Heart left ventricle (tissue), 16 donors: ENCODE measurements at places on chromosomes 16 and 17. TPM values are rescaled to one million over a fixed set of nuclear protein-coding genes. Genes with fewer than 3 reads are reported as not detected.

GRCh38 chr17:11922638-11923037 is 74.6 kb downstream of the ZNF18 start:
- no peak for DNase-seq

GRCh38 chr17:65707780-65708179 is 146.3 kb upstream of the AXIN2 start:
- no peak for DNase-seq

DNA sequence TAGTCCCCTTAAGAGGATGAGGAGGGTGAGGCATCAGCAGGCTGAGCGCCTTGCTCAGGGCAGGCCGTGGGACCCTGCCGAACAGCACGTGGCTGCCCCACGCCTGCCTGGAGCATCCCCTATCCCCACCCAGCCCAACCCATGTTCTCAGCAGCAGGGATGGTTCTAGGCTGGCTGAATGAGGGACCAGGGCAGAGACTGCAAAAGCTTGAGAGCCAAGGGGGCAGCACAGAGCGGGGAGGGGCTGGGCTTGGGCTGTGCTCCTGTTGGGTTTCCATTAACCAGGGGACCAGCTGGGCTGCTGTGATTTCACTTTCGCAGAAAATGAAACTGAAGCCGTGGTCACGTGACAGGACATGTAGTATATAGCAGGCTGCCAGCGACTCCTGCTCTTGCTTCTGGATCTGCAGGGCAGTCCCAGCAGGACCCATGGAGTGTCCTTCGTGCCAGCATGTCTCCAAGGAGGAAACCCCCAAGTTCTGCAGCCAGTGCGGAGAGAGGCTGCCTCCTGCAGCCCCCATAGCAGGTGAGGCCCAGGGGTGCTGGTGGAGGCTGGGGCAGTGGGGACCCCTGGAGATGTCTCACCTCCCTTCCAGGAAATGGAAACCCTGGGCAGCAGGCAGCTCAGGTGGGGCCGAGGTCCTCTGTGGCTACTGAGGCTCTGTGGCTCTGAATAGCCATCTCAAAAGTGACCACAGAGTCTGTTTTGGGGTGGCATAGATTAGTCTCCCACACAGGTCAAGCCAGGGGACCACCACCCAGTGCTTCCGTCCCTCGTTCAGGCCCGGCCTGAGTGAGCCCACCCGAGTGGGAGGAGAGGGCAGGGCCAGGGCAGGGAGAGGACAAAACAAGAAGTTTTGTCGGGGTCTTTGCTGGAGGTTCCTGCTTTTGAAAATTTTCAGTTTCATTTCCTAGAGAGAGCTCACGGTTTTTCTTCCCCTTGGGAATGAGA is 2.9 kb downstream of the RNF213 start:
- DNase-seq = peak; percentile 89

- no peak for DNase-seq
Observed at GRCh38 chr17:62760059-62760944, 47.8 kb downstream of the MARCHF10 start.

DNA sequence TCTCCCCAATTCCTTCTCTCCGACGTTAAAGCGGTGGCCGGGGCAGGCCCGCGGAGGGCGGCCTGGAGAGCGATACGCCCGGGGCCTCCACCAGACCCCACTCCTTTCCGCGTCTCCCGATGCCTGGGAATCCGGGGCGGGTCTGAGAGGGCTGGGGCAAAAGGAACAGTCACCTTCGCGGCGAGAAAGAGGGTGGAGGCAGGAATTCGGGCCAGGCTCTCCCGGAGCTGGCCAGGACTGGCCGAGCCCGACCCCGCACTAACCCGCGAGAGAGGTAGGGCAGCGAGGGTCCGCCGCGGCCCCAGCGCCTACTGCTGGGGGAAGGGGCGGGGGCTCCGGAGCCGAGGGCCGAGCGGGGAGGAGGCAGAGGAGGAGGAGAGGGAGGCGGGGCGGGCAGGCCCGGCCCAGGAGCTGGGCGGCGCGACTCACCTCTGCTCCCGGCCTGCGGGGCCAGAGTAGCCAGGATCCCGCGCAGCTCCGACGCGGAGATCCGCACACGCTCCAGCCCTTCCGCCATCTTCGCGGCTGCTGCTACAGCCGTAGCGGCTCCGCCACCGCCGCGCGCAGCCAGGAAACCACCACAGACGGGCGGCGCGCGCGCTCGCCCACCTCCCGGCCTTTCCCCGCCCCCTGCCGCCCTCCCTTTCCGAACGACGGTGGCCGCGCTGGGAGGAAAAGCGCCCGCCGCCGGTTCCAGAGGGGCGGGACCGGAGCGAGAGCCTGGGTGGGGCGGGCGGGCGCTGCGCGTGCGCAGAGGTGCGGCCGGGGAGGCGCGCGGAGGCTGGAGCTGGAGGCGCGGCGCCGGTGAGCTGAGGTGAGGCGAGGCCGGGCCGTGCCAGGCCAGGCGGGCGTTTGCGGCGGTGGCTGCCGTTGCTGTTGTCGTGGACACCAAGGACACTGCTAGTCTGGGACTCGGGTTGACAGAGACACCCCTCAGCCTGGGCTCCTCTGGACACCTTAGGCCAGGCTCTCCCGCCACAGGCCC is at the start of the genes SMG6 and SRR:
TSS of gene SMG6 (minus strand) at position 582 of the 985 bp plus-strand sequence. CDS start at position 517, 65 bp downstream.
TSS of gene SRR (plus strand) at position 747 of the 985 bp plus-strand sequence. CDS start 11,611 bp downstream, outside the sequence.
- DNase-seq = peak; percentile 95

GRCh38 chr16:53821487-53821886 is 117.5 kb downstream of the FTO start:
- no peak for DNase-seq

- DNase-seq = no peak
Observed at GRCh38 chr16:80974649-80975376, 31.9 kb downstream of the CMC2 start.

DNA sequence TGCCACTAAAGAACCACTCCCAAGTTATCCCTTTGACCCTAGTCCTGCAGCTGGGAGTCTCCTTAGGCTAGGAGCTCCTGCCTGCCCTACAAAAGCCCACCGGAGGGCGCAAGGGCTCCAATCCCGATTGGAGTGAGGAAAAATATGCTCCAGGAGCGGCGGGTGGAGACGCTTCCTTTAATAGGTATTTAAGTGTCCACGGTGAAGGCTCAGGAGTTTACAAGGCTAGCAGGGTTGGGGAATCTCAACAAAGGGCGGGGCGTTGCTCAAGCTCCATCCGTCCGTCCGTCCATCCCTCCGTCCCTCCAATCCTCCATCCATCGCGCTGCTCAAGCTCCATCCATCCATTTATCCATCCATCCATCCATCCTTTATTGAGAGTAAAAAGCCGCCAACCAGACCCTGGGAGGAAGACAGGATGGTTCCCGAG is 556 bp upstream of the SPNS1 start:
- peak; percentile 59 for DNase-seq

GRCh38 chr17:48555258-48556228 is 10.6 kb upstream of the HOXB2 start:
- DNase-seq = no peak

- DNase-seq = no peak
Observed at GRCh38 chr16:4314532-4315185, 1.2 kb upstream of the GLIS2 start.

- DNase-seq = no peak
Observed at GRCh38 chr17:70956726-70957125, 787.4 kb downstream of the KCNJ2 start.

- peak; percentile 92 for DNase-seq
Observed at GRCh38 chr16:56193951-56194726, 2.9 kb downstream of the GNAO1 start.

DNA sequence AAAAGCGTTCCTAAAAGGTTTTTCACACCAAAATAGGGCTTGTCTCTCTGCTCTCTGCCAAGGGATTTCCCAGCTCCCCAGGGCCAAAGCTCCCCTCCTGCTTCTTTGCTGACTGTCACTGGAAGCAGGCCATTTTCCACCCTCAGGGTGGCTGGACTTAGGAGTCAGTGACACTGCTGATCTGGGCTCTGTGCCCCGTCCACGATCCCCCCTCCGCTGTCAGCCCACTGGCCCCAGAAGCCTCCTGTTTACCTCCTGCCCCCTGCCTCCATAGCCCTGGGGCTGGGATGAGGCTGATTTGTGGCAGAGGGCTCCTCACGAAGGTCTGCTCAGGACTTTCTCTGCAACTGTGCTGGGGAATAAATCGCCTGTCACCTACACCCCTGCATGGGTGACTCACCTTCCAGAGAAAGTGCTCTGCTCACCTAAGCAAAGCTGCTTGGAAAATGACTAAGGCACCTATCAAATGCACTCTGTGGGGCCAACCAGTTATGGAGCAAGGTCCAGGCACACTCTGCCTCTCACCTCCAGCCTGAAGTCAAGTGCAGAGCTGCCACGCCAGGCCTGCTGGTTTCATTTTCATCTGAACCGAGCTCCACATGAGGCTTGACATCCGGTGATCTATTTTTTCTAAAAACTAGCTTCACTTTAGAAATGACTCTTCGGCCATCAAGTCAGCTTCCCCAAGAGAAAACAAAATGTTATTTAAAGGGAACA is 4.9 kb downstream of the MAP3K14 start:
- peak; percentile 74 for DNase-seq

GRCh38 chr17:60602871-60603270 is 2.9 kb downstream of the PPM1D start:
- no peak for DNase-seq

- no peak for DNase-seq
Observed at GRCh38 chr17:37359682-37360188, 16.1 kb upstream of the C17orf78 start.

DNA sequence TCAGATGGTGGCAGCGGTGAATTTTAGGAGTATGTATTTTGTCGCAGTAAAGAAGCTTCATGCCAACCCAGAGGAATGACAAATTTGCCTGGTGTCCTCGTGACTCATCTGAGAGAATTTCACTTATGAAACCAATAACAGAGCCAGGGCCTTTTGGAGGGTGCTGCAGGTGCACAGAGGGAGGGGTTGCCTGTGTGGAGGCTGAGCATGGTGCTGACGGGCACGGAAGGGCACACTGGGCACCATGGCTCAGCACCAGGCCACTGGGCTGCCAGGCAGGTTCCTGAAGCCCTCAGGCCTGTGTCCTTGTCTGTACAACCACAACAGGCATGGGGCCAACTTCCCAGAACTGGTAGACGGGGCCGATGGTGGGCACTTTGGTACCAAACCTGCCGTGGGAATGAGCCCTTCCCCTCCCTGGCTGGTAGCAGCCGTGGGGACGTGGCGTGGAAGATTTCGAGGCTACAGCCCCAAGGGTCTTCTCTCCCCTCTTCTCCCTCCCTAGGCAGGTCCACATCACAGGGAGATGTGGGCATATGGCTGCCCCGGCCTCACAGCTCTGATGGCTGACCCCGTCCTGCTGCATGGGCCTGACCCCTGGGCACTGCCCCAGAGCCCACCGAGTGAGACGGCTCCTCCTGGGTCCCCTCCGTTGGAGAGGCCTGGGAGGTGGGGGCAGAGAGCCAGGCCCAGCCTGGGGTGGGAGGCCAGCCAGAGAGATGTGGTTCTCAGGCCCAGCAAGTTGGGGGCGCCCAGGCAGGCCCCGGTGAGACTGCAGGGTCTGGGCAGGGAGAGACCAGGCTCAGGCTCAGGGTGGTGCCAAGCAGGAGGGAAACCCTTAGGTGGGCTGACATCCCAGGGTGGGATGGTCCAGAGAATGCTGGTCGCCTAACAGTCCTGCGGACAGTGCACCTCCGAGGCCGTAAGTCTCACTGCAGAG is 30.2 kb upstream of the ZNF469 start:
- DNase-seq = no peak

DNA sequence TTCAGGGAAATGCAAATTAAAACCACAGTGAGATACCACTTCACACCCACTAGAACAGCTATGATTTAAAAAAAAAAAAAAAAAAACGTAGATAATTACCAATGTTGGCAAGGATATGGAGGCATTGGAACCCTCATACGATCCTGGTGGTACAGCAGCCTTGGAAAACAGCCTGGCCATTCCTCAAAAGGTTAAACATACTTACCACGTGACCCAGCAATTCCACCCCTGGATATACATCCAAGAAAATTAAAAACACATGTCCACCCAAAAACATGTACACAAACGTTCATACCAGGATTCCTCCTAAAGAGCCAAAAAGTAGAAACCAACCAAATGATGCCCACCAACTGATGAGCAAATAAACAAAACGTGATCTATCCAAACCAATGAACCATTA is 68.1 kb downstream of the GAS7 start:
- no peak for DNase-seq

DNA sequence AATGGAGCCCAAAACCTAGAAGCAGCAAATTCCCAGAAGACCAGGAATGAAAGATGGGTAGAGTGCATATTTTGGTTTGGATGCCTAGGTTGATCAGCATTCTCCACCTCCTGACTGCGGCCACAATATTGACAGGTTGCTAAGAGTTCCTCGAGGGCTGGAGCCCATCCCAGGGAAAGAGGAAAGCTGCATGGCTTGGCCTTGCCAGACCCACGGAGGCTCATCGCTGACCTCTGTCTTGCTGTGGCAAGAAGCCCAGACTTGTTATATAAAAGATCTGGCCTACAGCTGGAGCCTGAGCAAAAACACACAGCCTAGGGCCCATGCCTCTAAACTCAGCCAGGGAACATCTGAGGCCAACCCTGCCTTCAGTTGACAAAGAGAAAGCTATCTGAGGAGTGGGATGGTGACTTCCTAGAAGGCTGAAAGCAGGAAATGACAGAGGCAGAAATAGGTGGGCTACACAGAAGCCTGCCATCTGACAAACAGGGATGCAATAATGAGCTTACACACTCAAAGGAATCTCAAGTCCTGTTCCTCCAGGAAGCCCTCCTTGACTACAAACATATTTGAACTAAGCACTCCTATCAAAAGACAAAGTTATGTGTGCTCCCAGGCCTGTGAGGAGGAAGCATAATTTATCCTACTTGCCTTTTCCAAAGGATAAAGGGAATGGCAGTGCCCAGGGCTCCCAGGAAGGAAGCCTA is 22.5 kb upstream of the SLC35B1 start:
- peak; percentile 84 for DNase-seq

- no peak for DNase-seq
Observed at GRCh38 chr16:72371307-72372086, 199.5 kb upstream of the PMFBP1 start.

DNA sequence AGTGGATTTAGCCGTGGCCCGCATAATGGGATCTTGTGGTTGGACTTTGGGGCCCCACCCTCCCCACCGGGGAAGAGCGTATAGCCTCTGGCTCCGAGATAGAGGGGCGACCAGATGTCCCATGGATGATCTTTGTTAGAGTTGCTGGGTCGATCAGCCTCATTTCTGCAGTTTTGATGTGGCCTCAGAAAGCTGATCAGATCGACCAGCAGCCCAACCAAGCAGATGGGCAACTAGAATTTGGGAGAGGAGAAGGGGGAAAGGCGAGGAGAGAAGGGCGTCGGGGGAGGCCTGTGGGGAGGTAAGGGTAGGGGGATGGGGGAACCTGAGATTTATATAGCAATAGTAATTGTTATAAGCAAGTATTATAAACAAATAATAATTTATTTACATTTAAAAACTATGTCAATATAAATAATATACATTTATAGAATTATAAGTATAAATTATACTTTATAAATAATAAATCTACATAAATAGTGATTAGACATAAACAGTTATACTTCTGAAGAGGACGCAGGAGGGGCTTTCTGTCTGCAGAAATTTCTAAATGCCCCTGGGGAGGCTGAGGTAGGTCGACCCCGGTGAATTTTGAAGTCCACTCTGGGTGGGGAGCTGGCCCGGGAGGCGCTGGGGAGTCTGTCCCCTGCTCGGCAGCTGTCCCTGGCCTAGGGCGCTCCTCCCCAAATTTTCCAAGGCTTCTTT is 136.3 kb downstream of the KCNJ12 start:
- DNase-seq = no peak

MAP3K14 gene
- total RNA-seq = 16.5 TPM

CACNG5 gene
- not detected for total RNA-seq

TPPP3 gene
- total RNA-seq = 10.3 TPM

EPOP gene
- total RNA-seq = 0.94 TPM

RNF135 gene
- total RNA-seq = 4.1 TPM

ZFP3 gene
- total RNA-seq = 6.7 TPM

PIK3R5 gene
- total RNA-seq = 2.4 TPM

KCNAB3 gene
- total RNA-seq = 0.19 TPM
